ENCODE measurements at places on chromosomes 11 and 22.
A peak's percentile ranks its signal among the peaks of the same experiment; 100 is the strongest.

- no peak for DNase-seq
These were observed 345.0 kb downstream of the TBC1D22A start for GRCh38 chr22:47107431-47107830.

GRCh38 chr11:57530596-57531507 lies at the start of gene TIMM10:
TSS of gene TIMM10 (minus strand) at chr11:57530754. CDS start at chr11:57530189, 565 bp downstream.
- peak; percentile 100 for DNase-seq

- peak; percentile 100 for DNase-seq
These were observed 11.9 kb upstream of the NRIP3 start for GRCh38 chr11:9015677-9016076.

- DNase-seq: no peak
These were observed 884.5 kb downstream of the NTM start for GRCh38 chr11:132254906-132255305.

GRCh38 chr11:60873533-60873932 lies 6.2 kb downstream of the ZP1 start:
- DNase-seq: no peak

DNA sequence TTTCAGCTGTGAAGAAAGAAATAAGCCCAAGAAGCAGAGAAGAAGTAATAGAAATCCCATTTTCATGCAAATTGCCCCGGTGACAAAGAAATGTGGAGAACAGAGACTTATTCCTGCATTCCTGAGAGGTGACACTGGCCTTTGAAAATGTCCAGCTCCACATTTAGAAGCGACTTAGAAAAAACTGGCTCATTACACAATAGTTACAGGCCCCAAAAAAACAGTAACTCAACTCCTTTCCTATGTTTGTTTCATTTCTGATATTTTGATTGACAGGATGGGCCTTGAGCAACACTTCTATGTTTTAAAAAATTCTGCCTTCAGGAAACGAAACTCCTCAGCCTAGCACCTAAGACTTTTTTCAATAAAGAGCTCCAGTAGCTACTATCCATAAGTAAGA lies 726.9 kb upstream of the TENM4 start:
- no peak for DNase-seq

DNA sequence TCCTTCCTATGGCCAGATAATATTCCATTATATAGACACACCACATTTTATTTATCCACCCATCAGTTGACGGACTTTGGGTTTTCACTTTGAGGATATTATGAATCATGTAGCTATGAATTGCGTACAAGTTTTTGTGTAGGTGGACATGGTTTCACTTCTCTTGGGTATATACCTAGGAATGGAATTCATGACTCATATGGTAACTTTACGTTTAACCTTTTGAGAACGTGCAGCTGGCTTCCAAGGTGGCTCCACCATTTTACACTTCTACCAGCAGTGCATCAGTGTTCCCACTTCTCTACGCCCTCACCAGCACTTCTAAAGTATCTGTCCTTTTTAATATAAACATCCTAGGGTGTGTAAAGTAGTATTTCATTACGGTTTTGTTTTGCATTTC lies 112.0 kb downstream of the PLEKHA7 start:
- DNase-seq: no peak

DNA sequence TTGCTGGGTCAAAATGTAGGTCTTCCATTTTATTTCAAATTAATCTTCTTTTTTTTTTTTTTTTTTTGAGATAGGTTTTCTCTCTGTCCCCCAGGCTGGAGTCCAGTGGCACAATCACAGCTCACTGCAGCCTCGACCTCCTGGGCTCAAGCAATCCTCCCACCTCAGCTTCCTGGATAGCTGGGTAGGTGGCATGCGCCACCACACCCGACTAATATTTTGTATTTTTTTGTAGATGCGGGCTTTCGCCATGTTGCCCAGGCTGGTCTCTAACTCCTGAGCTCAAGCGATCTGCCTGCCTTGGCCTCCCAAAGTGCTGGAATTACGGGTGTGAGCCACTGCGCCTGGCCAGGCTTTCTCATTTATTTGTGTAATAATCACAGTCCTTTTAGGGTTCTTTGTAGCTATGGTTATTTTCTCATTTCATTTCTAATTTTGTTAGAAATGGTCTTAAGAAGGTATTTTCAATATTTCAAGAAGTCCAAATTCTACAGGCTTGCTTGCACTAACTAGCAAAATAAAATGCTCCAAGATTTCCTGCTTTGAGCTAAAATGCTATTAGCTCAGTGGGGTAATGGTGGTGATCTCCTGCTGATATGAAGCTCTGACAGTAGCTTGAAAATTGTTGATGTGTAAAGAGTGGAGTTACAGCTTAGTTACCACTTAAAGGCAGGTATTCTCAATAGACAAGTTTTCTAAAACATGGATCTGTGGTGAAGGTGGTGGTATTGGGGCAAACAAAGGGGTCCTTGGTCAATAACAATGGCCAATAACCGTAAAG lies 50.0 kb downstream of the RBX1 start:
- no peak for DNase-seq

GRCh38 chr11:112128483-112129121 lies 35.3 kb downstream of the IL18 start:
- peak; percentile 11 for DNase-seq

DNA sequence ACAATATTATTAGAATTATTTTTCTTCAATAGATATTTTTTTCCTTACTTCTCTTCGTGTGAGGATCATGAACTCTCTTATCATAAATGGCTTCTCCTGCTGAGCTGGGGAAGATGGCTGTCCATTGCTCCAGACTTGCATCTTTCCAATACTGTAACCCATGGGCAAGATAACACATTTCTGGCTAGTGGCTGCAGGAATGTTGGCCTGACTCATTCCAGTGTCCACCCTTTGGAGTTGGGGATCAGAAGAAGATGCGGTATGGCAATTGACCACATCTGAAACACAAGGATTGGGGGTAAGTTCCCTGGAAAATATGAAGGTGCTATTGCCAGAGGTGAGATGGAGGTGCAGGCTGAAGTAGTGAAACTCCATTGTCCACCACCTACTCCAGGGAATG lies 92.8 kb downstream of the FAR1 start:
- DNase-seq: no peak

- DNase-seq: no peak
These were observed 457.3 kb downstream of the TBC1D22A start for GRCh38 chr22:47219789-47220188.

DNA sequence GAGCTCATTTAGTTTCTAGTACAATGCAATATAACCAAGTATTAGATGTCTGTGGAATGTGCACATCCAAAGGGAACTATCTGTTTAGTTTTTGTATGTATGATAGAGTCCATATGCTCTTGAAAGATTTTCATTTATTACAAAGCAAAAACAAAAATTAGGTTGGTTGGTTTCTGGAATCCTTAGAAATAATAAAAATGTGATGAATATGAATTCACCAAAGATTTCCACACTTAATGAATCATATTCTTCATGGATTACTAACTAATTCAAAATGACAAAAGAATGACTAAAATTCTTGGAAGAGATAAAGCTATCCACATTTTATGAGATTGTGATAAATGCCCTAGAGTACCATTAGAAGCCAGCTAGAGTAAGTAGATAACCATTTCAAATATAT lies 261.1 kb downstream of the SBF2 start:
- DNase-seq: no peak

GRCh38 chr11:1760351-1761109 lies 3.2 kb downstream of the CTSD start:
- DNase-seq: no peak

- DNase-seq: no peak
These were observed 82.9 kb upstream of the UBASH3B start for GRCh38 chr11:122572592-122572991.

- no peak for DNase-seq
These were observed 10.9 kb downstream of the SSH3 start for GRCh38 chr11:67314218-67314617.

DNA sequence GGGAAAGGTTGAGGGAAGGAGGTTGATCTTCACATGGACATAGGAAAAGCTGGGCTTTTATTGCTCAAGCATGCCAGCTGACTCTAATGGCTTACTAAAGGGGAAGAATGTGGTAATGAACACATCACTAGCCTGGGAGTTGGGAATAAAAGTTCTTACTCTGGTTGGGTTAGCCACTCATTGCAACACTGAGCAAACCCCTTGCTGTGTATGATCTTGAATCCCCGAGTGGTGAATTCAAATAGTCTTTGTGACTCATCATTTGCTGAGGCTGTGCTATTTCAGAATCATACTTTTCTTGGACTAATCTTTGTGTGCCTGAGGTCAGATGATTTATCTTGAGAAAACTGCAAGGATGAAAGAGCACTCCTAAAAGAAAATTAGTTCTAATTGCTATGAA lies 304.1 kb upstream of the ANO5 start:
- DNase-seq: peak; percentile 2

GRCh38 chr22:25630447-25630846 lies 66.0 kb downstream of the GRK3 start:
- no peak for DNase-seq

- peak; percentile 19 for DNase-seq
These were observed 69.0 kb upstream of the THY1 start for GRCh38 chr11:119491753-119492510.

Data from G401 (cell line).